ENCODE measurements at places on chromosomes 3 and 15.

- no peak for DNase-seq
These were observed 15.7 kb downstream of the MEIS2 start for GRCh38 chr15:37084602-37085001.

- no peak for DNase-seq
These were observed 491.9 kb downstream of the NTRK3 start for GRCh38 chr15:87764461-87765240.

GRCh38 chr3:27376109-27376772 lies 7.1 kb upstream of the NEK10 start:
- DNase-seq = no peak

DNA sequence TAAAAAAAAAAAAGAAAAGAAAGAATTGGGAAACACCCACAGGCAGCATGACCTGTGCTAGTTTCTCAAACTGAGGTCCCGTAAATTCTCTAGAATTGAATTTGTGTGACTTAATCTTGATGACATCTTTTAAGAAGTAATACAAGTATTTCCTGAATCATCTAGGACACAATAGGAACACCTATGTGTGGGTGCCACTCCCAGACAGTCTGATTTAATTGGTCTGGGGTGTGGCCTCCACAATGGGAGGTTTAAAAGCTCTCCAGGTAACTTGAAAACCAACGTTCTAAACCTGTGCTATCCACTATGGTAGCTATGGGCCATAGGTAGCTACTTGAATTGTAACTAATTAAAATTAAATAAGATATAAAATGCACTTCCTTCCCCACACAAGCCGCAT lies 28.1 kb downstream of the CFAP92 start:
- no peak for DNase-seq

GRCh38 chr3:182697345-182697919 lies 95.9 kb upstream of the ATP11B start:
- DNase-seq = no peak

- DNase-seq = no peak
These were observed 56.1 kb upstream of the PLXNA1 start for GRCh38 chr3:126926684-126927400.

All from stimulated activated CD4-positive, alpha-beta T cell treated with anti-CD3 and anti-CD28 coated beads, Interleukin-1b, Interleukin-23, amount 100 ng/mL, for 48 hours (primary cell).